ENCODE measurements at places on chromosomes 2 and 18. TPM values are rescaled to one million over a fixed set of nuclear protein-coding genes. Genes with fewer than 3 reads are reported as not detected.
A peak's percentile ranks its signal among the peaks of the same experiment; 100 is the strongest.

- H3K4me1 ChIP-seq, result no peaks in the 10 kb centered on the region
- H3K4me3 ChIP-seq, result no peak overlapping the region
- H3K27ac ChIP-seq, result no peak overlapping the region
- DNase-seq, result no peak
Measured at GRCh38 chr2:22952656-22953225, 432.2 kb upstream of the KLHL29 start.

DNA sequence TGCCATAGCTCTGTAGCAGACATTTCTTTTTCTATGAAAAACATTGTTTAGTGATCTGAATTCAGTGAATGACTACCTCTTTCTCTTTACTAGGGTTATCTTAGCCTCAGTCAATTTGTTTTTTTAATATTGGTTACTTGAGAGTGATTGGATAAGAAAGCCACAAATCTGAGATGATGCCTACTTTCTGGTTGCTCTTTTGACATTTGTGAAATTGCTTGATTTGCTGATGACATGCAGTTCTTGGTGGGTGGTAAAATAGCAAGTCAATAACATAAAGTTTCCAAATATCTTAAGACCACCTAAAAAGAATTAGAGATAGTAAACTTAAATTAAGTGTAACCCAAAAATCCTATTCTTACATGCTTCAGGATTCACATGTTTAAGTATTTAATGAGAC, 199.5 kb upstream of the STON1 start:
- no peaks in the 10 kb centered on the region for H3K27me3 ChIP-seq
- H3K4me3 ChIP-seq, result no peak overlapping the region

GRCh38 chr2:102664471-102664909, 45.1 kb downstream of the SLC9A2 start:
- H3K27me3 ChIP-seq, result no peaks in the 10 kb centered on the region
- no peak for DNase-seq
- H3K4me3 ChIP-seq, result no peak overlapping the region
- H3K27ac ChIP-seq, result no peak overlapping the region
- no peaks in the 10 kb centered on the region for H3K4me1 ChIP-seq
- H3K36me3 ChIP-seq, result no peaks in the 10 kb centered on the region

BOLL gene
- not detected for total RNA-seq

DNA sequence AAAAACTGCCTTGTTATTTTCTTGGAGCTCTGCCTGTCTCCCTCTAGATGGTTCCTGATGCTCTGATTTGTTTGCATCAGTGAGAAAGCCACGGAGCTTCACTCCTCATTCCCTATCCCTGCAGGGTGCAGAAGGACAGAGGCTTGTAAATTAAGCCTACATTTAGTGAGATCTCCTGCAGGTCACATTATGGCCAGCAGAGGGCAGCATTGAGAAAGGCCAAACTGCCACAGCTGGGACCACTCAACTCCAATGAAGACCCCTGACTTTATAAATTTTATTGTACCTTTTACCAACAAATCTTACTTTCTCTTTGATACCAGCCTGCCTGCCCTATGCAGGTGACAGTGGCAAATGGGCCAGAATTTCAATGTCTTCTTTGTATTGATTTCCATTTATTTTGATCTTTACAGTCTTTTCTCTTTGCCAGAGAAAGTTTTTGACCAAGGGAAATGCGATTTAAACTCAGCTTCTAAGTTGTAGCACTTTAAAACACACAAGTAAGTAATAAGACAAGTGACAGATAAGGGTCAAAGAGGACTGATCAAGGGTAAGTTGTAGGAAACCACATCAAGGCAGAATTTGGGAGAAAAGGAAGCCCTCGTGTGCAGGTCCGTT, 1029.1 kb upstream of the KLHL29 start:
- H3K4me3 ChIP-seq, result no peak overlapping the region
- no peak overlapping the region for H3K27ac ChIP-seq
- H3K36me3 ChIP-seq, result no peaks in the 10 kb centered on the region
- DNase-seq, result no peak
- H3K4me1 ChIP-seq, result no peaks in the 10 kb centered on the region

GRCh38 chr2:134583997-134584520, 134.7 kb downstream of the TMEM163 start:
- no peaks in the 10 kb centered on the region for H3K36me3 ChIP-seq
- DNase-seq, result no peak
- no peaks in the 10 kb centered on the region for H3K4me1 ChIP-seq

DNA sequence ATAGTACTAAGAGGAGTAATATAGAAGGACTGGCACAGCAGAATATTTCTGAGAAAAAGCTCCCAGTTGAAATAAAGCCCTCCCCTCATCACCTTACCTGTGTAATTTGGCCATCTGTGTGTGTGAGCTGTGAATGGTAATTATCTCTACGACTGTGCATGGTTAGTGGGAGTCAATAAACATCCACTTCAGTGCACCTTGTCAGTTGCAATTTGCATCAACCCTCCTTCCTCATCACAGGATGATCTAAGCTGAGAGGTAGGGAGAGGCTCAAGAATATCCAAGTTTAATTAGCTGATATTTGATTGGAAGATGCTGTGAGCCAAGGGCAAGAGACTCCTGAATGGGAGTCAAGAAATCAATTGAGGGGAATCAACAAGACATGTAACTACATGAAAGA, 694.9 kb upstream of the KLHL29 start:
- no peaks in the 10 kb centered on the region for H3K27me3 ChIP-seq
- DNase-seq, result no peak
- H3K4me3 ChIP-seq, result no peak overlapping the region
- H3K27ac ChIP-seq, result no peak overlapping the region
- H3K36me3 ChIP-seq, result no peaks in the 10 kb centered on the region
- no peaks in the 10 kb centered on the region for H3K4me1 ChIP-seq

DNA sequence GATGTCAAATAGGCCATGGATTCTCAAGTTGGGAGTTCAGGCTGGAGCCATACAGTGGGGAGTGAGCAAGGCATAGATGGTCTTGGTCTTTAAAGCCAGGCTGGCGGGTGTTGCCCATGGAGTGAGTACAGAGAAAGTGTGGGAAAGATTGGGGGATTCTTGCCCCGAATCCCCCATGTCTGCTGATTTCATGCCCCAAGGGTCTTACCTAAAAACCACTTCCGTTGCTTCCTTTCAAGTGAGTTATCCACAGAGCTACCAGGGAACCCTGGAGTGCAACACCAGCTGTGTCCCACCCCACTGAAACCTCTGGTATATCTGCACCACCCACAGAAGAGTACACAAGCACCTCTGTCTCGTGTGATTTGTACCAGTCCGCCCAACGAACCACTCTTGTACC, 31.4 kb downstream of the FHOD3 start:
- H3K4me3 ChIP-seq, result no peak overlapping the region
- H3K4me1 ChIP-seq, result peaks cover 9% of the 10 kb centered on the region
- H3K27ac ChIP-seq, result no peak overlapping the region
- DNase-seq, result no peak

GRCh38 chr2:88059979-88060906, 4.7 kb upstream of the KRCC1 start:
- no peaks in the 10 kb centered on the region for H3K4me1 ChIP-seq
- no peaks in the 10 kb centered on the region for H3K27me3 ChIP-seq
- DNase-seq, result no peak
- H3K4me3 ChIP-seq, result no peak overlapping the region
- no peaks in the 10 kb centered on the region for H3K36me3 ChIP-seq
- no peak overlapping the region for H3K27ac ChIP-seq

CHRND gene
- total RNA-seq, result not detected

PDCL3 gene
- 13.4 TPM for total RNA-seq

GALNT14 gene
- total RNA-seq, result not detected

CD226 gene
- total RNA-seq, result 0.68 TPM

DNAJC5G gene
- total RNA-seq, result 0.68 TPM

INHBB gene
- total RNA-seq, result 19.4 TPM

DNA sequence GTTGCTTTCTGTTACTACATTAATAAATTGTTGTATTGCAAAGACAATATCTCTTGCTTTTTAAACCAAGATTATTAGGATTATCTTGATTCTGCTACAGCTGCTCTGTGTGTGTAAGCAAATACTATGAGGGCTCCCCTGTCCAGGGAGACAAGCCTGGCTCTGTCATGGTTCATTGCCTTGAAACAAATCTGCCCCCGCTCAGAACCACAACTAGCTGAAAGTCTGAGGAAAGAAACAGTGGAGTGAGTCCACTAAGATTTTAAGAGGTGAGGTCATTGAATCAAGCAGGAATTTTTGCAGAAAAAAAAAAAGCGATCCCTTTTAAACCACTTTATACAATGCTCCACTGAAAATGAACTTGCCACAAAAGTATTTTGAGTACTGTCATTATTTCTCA, 30.8 kb upstream of the LRRTM4 start:
- H3K4me3 ChIP-seq, result no peak overlapping the region
- no peak for DNase-seq
- H3K27ac ChIP-seq, result no peak overlapping the region
- no peaks in the 10 kb centered on the region for H3K4me1 ChIP-seq
- H3K27me3 ChIP-seq, result no peaks in the 10 kb centered on the region
- no peaks in the 10 kb centered on the region for H3K36me3 ChIP-seq

- H3K27ac ChIP-seq, result peak overlapping the region; percentile 84
- no peak for DNase-seq
- peaks cover 7% of the 10 kb centered on the region for H3K4me1 ChIP-seq
- H3K4me3 ChIP-seq, result peak overlapping the region; percentile 78
Measured at GRCh38 chr18:33578518-33579348, 714 bp downstream of the ASXL3 start.

TEX44 gene
- total RNA-seq, result not detected

DNA sequence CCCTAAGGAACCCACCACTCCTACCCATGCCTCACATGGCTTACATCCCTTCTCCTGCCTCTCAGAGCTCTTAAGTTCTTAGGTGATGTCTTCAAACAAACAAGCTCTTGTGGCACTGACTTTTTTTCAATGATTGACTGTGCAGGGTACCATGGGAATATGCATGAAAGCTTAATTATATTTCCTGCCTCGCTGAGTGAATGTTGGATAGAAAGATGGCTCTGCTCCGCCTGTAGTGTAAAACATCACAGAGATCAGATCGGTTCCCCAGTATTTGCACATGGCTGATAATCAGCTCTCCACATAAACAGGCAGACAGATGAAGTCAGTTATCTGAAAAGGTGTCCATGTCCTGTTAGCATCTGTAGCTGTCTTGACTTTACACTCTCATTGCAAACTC, 820.8 kb downstream of the TDRD15 start:
- H3K36me3 ChIP-seq, result no peaks in the 10 kb centered on the region
- no peaks in the 10 kb centered on the region for H3K4me1 ChIP-seq
- no peak overlapping the region for H3K4me3 ChIP-seq

DNA sequence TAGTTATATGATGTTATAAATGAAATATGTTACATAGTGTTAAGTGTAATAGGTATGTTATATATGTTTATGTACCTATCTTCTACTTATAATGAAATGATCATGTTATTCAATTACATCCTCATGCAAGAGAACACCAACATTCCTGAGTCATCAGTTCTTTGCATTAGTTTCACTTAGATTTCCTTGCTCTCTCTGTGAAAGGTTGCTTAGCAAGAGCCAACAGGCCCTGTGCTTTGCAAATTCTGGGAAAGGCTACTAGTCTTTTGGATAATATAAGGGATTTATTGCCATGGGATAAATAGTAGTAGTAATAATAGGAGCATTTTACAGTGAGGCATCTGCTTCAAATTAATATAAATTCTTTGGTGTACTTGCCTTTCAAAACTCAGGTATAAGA, 274.8 kb downstream of the SP3 start:
- H3K27me3 ChIP-seq, result no peaks in the 10 kb centered on the region
- no peak for DNase-seq
- H3K4me1 ChIP-seq, result no peaks in the 10 kb centered on the region
- H3K4me3 ChIP-seq, result no peak overlapping the region

DNA sequence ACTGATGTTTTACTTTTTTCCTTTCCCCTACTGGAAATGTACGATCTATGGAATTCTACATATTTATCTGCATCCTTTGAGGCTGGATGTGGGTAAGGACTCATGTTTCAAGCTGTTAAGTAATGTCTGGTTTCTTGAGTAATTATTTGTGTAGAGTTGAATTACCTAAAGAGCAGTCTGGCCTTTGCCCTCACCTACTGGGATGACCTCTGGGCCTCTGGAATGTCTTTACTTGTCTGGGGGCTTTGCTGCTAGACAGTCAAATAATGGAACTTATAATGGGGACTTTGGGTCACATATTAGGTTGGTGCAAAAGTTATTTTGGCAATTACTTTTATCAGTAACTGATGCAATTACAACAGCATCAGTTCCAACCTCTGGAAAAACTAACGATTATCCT, 244.7 kb downstream of the CCDC178 start:
- no peak overlapping the region for H3K4me3 ChIP-seq
- no peaks in the 10 kb centered on the region for H3K4me1 ChIP-seq
- no peak overlapping the region for H3K27ac ChIP-seq
- no peaks in the 10 kb centered on the region for H3K27me3 ChIP-seq
- H3K36me3 ChIP-seq, result no peaks in the 10 kb centered on the region
- no peak for DNase-seq

DNA sequence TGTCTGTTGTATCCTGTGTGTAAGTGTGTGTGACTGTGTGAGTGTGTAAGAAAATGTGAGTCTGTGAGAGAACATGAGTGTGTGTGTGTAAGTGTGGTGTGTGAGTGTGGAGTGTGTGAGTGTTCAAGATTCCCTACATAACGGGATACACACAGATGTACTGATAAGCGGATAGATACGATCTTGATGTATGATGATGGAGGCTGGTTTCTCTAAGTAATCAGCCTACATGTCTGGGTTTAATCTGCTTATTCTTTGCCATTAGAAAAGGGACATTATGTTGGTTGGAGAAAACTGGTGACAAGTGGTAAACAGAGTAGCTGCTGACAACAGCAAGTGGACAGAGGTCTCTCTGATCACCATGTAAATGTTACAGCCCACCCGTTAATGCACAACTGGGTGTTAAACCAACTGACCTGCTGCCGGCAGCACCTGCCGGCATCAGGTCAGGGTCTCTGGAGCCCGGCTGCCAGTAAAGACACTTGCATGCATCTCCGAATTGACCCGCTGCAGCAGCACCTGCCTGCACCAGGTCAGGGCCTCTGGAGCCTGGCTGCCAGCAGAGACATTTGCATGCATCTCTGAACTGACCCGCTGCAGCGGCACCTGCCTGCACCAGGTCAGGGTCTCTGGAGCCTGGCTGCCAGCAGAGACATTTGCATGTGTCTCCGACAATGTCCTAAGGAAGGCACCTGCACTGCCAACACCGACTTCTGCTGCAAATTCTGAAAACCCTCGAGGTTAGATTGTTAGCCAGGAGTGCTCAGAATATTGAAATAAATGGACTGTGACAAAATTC, 87.5 kb downstream of the MBP start:
- H3K36me3 ChIP-seq, result no peaks in the 10 kb centered on the region
- no peak overlapping the region for H3K4me3 ChIP-seq
- peaks cover 9% of the 10 kb centered on the region for H3K4me1 ChIP-seq
- DNase-seq, result no peak

GRCh38 chr18:30142248-30142647, 900.3 kb downstream of the DSC3 start:
- no peaks in the 10 kb centered on the region for H3K27me3 ChIP-seq
- no peak overlapping the region for H3K27ac ChIP-seq
- no peak overlapping the region for H3K4me3 ChIP-seq
- H3K4me1 ChIP-seq, result no peaks in the 10 kb centered on the region
- H3K36me3 ChIP-seq, result no peaks in the 10 kb centered on the region
- DNase-seq, result no peak

Data from thoracic aorta (tissue), 2 donors.